ENCODE measurements at places on chromosomes 11 and 22. TPM values are rescaled to one million over a fixed set of nuclear protein-coding genes. Genes with fewer than 3 reads are reported as not detected.

CNGA4 gene
- not detected for total RNA-seq

OR51E2 gene
- total RNA-seq, result not detected

SLC7A4 gene
- total RNA-seq, result 0.26 TPM

CD3E gene
- not detected for total RNA-seq

DNA sequence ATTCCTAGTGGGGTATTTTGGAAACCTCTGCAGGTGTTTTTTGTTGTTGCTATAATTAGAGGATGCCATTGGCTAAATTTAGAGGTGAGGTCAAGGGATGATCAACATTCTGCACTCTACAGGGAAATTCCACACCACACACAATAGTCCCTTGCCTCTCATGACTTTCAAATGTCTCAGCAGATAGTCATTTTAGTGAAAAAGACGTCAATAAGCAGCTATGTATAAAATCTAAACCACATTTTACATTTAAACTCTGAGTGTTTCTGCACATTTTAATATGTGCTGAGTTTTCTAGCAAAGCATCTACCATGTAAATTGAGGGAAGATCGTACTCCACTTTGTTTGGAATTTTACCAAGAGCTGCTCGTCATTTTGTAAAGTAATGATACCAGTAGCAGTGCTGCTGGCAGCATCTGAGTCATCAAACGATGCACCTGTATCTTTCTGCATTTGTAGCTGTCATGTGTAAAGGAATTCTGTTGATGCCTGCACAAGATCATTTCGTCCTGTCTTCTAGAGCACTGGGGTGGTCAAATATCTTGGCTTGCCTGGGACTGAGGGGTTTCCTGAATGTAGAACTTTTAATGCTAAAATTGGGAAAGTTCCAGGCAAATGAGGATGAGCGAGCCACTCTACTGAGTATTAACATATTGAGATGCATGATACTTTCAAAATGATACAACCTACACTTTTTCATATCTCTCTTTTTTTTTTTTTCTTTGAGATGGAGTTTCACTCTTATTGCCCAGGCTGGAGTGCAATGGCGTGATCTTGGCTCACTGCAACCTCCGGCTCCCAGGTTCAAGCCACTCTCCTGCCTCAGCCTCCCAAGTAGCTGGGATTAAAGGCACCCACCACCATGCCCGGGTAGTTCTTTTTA is 414.5 kb upstream of the SYN3 start:
- DNase-seq, result no peak
- peaks cover 24% of the 10 kb centered on the region for H3K4me1 ChIP-seq
- H3K27me3 ChIP-seq, result no peaks in the 10 kb centered on the region
- no peak overlapping the region for H3K27ac ChIP-seq

- DNase-seq, result no peak
- H3K4me1 ChIP-seq, result no peaks in the 10 kb centered on the region
- H3K4me3 ChIP-seq, result no peak overlapping the region
- peak overlapping the region; percentile 20 for H3K27ac ChIP-seq
These were observed 36.7 kb downstream of the ISX start for GRCh38 chr22:35102663-35103062.

GRCh38 chr22:27801616-27802345 is at the start of gene MN1:
MN1 (minus strand) TSS chr22:27801756; CDS start chr22:27800543, 1,213 bp downstream.
- H3K27me3 ChIP-seq, result peaks cover 22% of the 10 kb centered on the region
- peak; percentile 66 for DNase-seq
- peak within 1 kb of the TSS; percentile 89 for H3K4me3 ChIP-seq
- H3K36me3 ChIP-seq, result peaks cover 2% of the 10 kb centered on the region
- peak within 1 kb of the TSS; percentile 92 for H3K27ac ChIP-seq
- H3K4me1 ChIP-seq, result peaks cover 38% of the 10 kb centered on the region

DNA sequence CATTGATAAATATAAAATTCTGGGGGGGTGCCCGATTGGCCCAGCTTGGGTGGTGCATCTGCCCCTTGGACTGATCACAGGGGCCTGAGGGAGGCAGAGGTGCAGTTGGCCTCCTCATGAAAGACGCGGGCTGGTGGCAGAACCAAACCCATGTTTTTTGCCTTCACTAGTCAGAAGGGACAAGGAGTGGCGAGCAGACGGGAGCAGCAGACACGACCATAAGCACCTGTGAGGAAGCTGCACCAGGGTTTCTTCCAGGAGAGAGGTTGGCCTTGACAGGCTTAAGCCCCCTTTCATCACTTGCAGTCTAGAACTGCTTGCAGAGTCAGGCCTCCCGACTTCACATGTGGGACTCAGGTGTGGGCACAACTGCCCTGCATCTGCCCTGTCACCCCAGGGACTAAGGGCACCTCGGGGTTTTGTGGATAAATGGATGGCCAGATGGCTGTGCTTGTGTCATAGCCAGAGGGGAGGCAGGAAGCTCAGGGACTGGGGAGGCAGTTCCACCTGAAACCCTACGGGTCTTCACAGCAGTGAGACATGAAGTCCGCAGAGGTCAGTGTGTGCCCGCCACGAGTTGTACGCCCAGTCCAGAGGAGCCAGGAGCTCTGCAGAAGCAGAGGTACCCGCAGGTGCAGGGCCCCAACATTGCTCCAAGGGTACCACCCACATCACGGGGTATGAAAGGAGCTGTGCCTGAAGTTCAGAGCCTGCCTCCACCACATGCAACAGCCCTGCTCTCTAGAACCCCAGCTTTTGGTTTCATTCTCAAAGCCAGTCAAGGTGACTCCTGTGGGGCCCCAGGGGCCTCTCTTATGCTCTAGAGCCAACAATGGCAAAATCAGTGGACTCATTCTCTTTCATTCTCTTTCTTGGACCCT is 18.2 kb upstream of the SYT13 start:
- no peak for DNase-seq
- H3K27ac ChIP-seq, result no peak overlapping the region
- no peak overlapping the region for H3K4me3 ChIP-seq
- H3K36me3 ChIP-seq, result no peaks in the 10 kb centered on the region
- peaks cover 8% of the 10 kb centered on the region for H3K27me3 ChIP-seq

- no peak overlapping the region for H3K4me3 ChIP-seq
- no peak overlapping the region for H3K27ac ChIP-seq
- H3K27me3 ChIP-seq, result no peaks in the 10 kb centered on the region
- DNase-seq, result no peak
- H3K4me1 ChIP-seq, result peaks cover 24% of the 10 kb centered on the region
- no peaks in the 10 kb centered on the region for H3K36me3 ChIP-seq
These were observed 7.7 kb downstream of the PITPNB start for GRCh38 chr22:27911330-27911729.

GRCh38 chr11:126113515-126113957 is 50.9 kb upstream of the CDON start:
- DNase-seq, result no peak
- peaks cover 12% of the 10 kb centered on the region for H3K4me1 ChIP-seq
- H3K4me3 ChIP-seq, result no peak overlapping the region
- H3K27me3 ChIP-seq, result peaks cover 22% of the 10 kb centered on the region
- no peaks in the 10 kb centered on the region for H3K36me3 ChIP-seq

DNA sequence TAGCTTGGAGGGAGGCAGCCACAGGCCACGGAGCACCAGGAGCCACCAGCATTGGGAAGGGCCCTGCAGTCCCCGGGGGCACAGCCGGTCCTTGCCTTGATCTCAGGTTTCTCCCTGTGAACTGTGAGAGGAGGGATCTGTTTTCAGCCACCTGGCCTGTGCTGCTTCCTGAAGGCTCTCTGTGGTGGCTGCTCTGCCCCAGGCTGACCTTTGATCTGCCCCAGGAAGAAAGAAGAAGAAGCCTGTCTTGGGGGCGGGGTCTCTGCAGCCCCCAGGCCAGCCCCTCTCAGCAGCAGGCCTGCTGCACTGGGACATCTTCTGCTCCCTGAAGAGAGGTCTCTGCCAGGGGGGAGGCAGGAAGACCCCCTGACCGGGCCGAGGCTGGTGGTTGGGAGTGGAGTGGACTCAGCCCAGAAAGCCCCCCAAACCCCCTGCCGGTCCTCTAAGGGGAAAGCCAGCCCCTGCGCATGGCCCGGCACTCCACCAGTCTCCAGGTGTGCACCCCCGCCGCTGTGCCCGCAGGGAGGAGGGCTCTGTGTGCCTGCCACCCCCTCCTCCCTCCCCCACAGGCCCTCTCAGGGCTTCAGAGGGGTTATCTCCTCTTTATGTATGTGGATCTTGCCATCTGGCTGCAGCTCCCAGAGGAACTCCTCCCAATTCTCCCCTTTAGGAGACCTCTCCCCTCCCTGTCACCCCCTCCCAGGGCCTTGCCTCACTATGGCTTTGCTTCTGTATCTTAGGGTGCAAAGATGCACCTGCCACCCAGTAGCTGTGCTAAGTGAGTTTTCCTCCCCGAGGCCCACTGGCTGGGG is 675.3 kb downstream of the BRD1 start:
- H3K27me3 ChIP-seq, result no peaks in the 10 kb centered on the region
- H3K4me3 ChIP-seq, result no peak overlapping the region
- H3K4me1 ChIP-seq, result peaks cover 19% of the 10 kb centered on the region
- H3K27ac ChIP-seq, result no peak overlapping the region
- peak; percentile 29 for DNase-seq

DNA sequence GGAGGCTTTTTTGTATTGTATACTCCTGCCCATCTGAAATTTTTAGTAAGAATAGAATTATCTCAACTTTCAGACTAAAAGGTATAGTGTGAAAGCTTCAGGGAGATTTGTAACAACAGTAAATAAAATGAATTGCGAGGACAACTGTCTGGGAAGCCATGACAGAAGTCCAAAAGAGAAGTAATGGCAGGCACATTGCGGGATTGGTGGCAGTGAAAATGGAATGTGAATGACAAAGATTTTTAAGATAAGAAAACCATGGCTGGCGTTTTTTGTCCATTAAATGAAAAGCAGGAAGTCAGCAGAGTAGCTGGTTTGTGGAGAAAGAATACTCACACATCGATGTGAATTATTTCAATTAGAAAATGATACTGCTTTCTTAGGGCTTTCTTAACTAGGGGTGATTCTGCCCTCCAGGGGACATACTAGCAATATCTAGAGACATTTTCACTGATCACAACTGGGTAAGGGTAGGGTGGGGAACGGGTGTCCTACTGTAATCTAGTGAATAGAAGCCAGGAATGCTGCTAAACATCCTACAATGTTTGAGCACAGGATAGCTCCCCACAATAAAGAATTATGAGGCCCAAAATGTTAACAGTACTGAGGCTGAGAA is 1.6 kb downstream of the NPAT start:
- no peaks in the 10 kb centered on the region for H3K36me3 ChIP-seq
- no peaks in the 10 kb centered on the region for H3K27me3 ChIP-seq
- H3K4me3 ChIP-seq, result no peak overlapping the region
- no peak for DNase-seq

DNA sequence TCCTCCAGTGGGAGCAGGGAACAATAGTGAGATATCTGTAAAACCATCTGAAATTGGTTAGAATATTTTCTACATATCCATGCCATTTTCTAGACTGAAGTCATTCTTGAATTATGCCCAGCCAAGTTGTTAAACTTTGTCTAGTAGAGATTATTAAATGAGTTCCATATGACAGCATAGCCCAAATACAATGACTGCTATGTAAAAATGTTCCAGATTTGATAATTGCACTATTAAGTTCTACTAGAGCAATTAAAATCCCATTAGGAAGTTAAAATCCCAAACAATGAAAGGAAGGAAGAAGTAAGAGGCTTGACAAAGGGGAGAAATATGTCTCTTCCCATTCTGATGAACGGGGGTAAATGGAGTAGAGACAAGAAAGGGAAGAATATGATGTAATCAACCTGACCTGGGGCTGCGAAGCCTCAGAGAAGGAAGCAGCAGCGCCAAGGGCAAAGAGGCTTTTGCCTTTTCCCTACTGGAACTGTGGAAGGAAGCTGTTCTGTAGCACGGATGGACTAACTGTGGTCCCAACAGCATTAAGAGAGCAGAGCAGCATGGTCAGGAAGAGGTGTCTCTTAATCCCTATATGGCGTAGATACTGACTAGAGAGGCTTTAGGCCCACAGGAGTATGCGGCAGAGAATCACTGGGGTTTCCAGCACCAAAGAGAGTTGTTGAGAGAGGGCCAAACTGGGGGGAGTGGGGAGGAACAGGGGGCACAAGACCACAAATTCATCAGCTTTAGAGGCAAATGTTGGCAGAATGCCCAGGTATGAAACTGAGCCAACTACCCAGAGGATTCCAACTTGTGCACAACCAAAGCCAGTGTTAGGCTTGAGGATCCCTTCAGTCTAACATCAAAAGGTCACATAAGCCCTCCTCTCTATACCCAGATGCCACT is 26.7 kb downstream of the RRP8 start:
- H3K36me3 ChIP-seq, result peaks cover 13% of the 10 kb centered on the region
- no peaks in the 10 kb centered on the region for H3K27me3 ChIP-seq
- H3K27ac ChIP-seq, result no peak overlapping the region
- peaks cover 20% of the 10 kb centered on the region for H3K4me1 ChIP-seq

DNA sequence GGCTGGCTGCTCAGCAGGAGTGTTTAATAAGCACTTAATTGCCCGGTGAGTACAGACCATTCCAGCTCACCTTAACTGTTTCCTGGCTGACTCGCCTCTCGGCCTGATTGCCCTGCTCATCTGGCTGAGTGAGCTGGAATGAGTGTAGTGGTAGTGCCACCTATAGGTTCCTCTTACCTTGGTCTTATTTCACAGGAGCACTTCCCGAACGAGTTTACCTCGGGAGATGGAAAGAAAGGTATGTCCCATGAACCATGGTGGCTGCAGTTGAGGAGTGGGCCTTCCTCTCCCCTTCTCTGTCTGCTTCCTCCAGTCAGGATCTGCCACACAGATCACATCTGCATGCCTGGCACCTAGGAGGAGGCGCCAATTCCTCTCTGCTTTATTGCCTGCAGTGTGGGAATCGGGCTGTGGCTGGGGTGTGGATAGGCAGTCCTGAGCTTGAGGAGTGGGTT is 26.7 kb downstream of the UPB1 start:
- H3K4me1 ChIP-seq, result peaks cover 6% of the 10 kb centered on the region
- H3K27me3 ChIP-seq, result peaks cover 4% of the 10 kb centered on the region
- H3K36me3 ChIP-seq, result no peaks in the 10 kb centered on the region
- no peak for DNase-seq
- no peak overlapping the region for H3K27ac ChIP-seq

DNA sequence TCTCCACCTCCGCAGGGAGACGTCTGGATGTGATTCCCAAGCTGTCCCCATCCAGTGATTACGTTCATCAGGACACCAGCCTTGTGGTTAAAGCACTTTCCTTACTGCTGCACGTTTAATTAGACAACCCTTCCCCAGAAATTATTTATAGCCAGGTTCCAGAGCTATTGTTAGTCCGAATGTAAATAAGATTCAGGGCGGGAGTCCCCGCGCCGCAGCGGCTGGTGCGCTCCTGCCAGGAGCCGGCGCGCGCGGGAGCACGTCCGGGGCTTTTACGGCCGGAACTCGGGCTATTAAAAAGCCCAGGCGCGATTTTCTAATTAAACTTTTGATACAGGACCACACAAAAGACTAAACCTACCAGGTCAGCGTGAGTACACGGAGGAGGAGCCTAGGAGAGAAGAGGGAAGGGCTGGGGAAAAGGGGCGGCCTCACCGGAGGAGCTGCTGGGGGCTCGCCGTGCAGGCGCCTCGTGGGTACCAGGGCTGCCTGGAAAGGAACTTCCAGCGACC is 538.3 kb downstream of the OPCML start:
- H3K4me1 ChIP-seq, result peaks cover 18% of the 10 kb centered on the region
- DNase-seq, result no peak
- peaks cover 67% of the 10 kb centered on the region for H3K27me3 ChIP-seq
- no peak overlapping the region for H3K27ac ChIP-seq

GRCh38 chr11:134599299-134599771 is 187.3 kb upstream of the B3GAT1 start:
- H3K27ac ChIP-seq, result peak overlapping the region; percentile 76
- H3K36me3 ChIP-seq, result no peaks in the 10 kb centered on the region
- H3K4me3 ChIP-seq, result no peak overlapping the region
- DNase-seq, result no peak
- peaks cover 6% of the 10 kb centered on the region for H3K4me1 ChIP-seq

- peaks cover 21% of the 10 kb centered on the region for H3K27me3 ChIP-seq
- no peak for DNase-seq
- no peaks in the 10 kb centered on the region for H3K4me1 ChIP-seq
- H3K4me3 ChIP-seq, result no peak overlapping the region
- no peak overlapping the region for H3K27ac ChIP-seq
- H3K36me3 ChIP-seq, result no peaks in the 10 kb centered on the region
These were observed 13.2 kb downstream of the ANKK1 start for GRCh38 chr11:113400631-113401230.

Data from neural crest cell (in vitro differentiated cells).